ENCODE measurements at places on chromosomes 2 and 18. TPM values are rescaled to one million over a fixed set of nuclear protein-coding genes. Genes with fewer than 3 reads are reported as not detected.

CD8A gene
- 2.9 TPM for total RNA-seq

DNA sequence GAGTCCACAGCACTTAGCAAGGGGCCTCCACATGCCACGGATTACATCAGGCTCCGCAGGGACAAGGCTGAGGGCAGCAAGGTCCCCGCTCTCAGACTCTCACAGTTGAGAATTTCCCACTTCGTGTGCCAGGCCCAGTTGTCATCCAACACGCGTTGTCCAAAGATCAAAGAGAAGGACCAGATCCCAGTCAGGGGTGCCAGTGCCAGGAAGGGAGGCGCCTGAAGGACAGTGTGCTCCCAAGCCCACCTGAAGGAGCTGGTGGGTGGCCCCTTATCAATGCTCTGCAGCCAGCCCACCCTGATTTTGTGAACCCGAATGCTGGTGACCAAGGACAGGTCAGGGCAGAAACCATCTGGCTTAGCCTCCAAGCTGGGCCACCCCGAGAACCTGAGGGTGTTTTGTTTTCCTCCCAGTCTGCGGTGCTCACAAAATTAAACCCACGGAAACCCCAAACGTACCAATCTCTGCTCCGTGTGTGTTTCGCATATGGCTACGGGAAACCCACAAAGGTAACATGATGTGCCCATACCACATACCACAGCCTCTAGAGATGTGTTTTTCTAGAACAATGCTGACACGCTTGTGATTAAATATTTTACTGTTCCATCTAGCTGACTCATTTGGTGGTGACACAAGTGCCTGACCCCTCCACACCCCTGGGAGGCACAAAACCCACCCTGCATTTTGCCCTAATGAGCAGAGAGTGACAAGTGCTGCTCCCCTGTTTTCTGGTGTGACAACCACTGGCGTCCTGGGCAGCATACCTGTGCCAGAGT, 24.5 kb downstream of the CRACDL start:
- no peak overlapping the region for H3K4me3 ChIP-seq
- H3K4me1 ChIP-seq = no peaks in the 10 kb centered on the region
- H3K27me3 ChIP-seq = no peaks in the 10 kb centered on the region
- no peak overlapping the region for H3K27ac ChIP-seq
- DNase-seq = no peak

- no peak overlapping the region for H3K27ac ChIP-seq
- peaks cover 2% of the 10 kb centered on the region for H3K27me3 ChIP-seq
- H3K36me3 ChIP-seq = no peaks in the 10 kb centered on the region
- DNase-seq = no peak
- no peak overlapping the region for H3K4me3 ChIP-seq
Observed at GRCh38 chr2:133773854-133774653, 205.8 kb upstream of the NCKAP5 start.

DNA sequence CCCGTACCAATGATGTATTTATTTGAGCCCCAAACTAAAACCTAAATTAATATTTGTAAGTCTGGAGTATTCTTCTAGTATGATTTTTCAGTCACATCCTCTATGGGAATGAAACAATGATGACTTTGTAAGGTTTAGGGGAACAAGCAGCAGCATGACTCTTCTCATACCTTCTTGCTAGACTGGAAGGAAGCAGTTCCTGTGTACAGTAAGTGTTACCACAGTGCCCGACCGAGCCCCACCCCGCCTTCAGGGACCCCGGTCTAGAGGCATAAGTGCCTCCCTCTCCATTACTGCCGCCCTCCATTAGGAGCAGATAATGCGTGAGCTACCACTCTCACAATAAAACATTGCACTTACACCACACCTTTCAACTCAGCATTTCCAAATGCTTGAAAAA, 599.3 kb downstream of the ARHGAP15 start:
- H3K36me3 ChIP-seq = no peaks in the 10 kb centered on the region
- DNase-seq = no peak
- no peak overlapping the region for H3K4me3 ChIP-seq

Measured in aorta (tissue), 5 donors.